ENCODE measurements at places on chromosomes 2 and 18. TPM values are rescaled to one million over a fixed set of nuclear protein-coding genes. Genes with fewer than 3 reads are reported as not detected.
A peak's percentile ranks its signal among the peaks of the same experiment; 100 is the strongest.

GRCh38 chr2:216652566-216652965, 19.3 kb downstream of the IGFBP2 start:
- no peak for DNase-seq

Gene PLGLB2
- 1.2 TPM for total RNA-seq

DNA sequence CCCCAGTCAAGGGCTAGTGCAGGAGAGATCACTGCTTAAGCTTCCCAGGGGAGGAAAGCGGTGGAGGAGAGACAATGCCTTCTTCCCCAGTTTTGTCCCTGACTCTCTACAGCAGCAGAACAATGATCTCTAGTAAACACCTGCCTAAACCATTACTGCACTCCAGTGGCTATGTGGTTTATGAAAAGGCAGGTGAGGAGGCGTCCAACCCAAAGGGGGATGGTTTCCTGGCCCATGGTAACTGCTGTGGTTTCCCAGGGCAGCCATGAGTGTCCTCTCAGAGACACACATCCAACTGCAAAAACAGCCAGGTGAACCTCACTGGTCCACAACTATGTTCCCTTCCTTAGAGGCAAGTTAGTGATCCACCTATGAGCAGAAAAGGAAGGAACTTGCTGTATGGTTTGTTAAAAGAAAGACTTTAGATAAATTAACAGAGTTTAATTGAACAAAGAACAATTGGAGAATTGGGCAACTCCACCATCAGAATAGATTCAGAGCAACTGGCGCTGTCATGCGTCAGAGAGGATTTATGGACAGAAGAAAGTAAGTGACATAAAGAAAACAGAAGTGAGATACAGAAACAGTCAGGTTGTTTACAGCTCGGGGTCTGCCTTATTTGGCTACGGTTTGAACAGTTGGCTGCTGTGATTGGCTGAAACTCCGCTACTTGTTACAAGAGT, 4.8 kb upstream of the TTC39C start:
- no peak for DNase-seq

GRCh38 chr2:36396878-36397539, 41.4 kb downstream of the CRIM1 start:
- DNase-seq: no peak

- no peak for DNase-seq
Measured at GRCh38 chr2:16277117-16277516, 336.8 kb downstream of the MYCN start.

DNA sequence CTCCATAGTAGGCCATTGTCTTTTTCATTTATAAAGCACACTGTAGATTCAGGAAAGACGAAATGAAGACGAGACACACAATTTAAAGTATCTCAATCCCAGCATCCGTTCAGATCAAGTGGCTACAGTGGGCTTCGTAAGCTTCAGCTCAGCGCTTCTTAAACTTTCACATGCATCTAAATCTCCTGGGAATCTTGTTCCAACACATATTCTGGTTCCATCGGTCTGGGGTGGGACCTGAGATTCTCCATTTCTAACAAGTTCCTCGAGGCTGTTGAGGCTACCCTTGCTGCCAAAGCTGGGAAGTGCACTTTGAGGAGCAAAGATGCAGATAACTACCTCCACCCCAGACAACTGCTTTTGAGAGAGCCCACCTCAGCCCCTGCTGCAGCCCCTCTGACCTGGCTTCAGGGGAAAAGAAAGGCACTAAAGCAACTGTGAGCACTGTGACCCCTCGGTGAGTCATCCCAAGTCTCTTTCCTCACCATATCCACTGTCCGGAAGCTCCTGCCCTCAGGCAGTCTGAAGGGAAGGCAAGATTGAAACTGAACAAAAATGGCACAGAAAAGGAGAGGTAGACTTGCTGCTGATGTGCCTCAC, 201.1 kb upstream of the FBXO11 start:
- peak; percentile 25 for DNase-seq

Data from lung microvascular endothelial cell (primary cell).